Keratinocyte (primary cell): ENCODE measurements at places on chromosomes 13 and 19. TPM values are rescaled to one million over a fixed set of nuclear protein-coding genes. Genes with fewer than 3 reads are reported as not detected.

The FOXA3 gene
- polyA plus RNA-seq = 0.03 to 0.05 TPM in 2 of 3 replicates, not detected in the other

The FNDC3A gene
- polyA plus RNA-seq = 21.2 to 28.4 TPM (median 21.7 TPM) in 3 replicates

The LIM2 gene
- not detected in 3 replicates for polyA plus RNA-seq

The MEDAG gene
- 0.02 to 0.03 TPM in 2 of 3 replicates, not detected in the other for polyA plus RNA-seq

The KLK2 gene
- polyA plus RNA-seq = 0.07 to 0.14 TPM in 2 of 3 replicates, not detected in the other

The CGB1 gene
- not detected in 3 replicates for polyA plus RNA-seq

The C5AR1 gene
- 0.15 to 0.63 TPM (median 0.42 TPM) in 3 replicates for polyA plus RNA-seq

The COPE gene
- polyA plus RNA-seq = 109 to 198 TPM (median 137 TPM) in 3 replicates

The ZNF77 gene
- 4.7 to 6.0 TPM (median 5.2 TPM) in 3 replicates for polyA plus RNA-seq
